ENCODE measurements at places on chromosomes 5 and 9.

GRCh38 chr5:176578391-176578808 lies 29.3 kb downstream of the CDHR2 start:
- no peak for DNase-seq

- no peak for DNase-seq
Observed at GRCh38 chr9:94778013-94778412, 51.5 kb downstream of the AOPEP start.

DNA sequence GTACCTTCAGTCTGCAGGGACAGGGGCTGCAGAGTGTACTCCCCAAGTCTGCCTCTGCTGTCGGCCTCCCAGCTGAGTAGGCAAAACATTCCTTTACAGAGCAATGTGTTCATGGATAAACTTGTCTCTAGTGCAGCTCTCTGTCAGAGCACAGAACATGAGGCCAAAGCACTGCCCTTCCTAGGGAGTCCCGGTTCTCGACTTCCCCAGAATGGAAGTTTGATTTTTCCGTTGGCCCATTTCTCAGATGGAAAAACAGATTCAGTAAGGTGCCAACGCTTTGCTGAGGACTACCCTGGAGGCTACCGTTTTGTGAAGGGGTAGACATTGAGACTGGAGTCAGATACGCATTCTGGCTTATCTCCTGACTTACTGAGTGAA lies 422 bp upstream of the TRIM32 start:
- no peak for DNase-seq

DNA sequence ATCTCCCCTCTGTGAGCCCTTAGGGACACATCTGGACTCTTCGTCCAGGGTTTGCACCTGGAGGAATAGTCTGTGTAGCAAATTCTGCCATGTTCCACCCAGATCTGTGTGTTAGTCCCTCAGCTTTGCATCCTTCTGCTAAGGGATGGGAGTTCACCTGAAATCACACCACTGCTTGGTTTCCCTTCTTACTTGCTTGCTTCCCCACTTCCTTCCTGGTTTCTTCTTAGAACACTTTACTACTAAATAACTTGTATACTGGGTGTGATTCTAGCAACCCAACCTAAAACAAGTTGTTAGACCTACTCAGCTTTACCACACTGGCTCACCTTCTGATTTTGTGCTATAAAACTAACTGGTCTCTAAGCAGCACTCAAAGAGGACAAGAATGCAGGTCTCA lies 202.6 kb upstream of the MAP3K1 start:
- no peak for DNase-seq

- DNase-seq: no peak
Observed at GRCh38 chr9:642014-642413, 199.5 kb upstream of the DMRT1 start.

- DNase-seq: no peak
Observed at GRCh38 chr9:20994486-20994885, 37.0 kb downstream of the HACD4 start.

DNA sequence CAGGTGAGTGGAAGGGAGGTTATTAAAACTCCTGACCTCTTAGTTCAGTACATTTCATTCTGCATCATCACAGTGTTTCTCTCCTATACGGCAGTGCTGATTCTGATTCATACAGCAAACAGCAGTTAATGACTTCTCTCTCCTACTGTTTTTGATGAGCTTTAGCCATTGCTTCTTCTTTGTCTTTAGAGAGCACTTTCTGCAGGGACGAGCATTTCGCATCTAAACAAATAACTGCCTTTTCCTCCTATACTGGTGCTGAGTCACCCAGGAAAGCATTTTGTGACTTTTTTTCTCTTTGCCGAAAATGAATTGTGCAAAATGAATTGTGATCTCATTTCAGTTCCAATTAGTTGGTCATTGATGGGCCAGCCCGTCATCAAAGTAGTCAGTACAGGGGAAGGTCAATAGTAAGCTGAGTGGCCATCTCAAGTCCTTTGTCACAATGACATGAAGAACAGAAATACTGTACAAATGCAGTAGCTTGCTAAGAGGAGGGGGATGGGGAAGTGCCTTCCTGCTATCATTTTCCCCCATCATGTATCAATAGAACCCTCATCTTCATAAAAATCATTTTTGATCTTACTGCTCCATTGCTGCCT lies 98.5 kb downstream of the INSYN2B start:
- DNase-seq: no peak

DNA sequence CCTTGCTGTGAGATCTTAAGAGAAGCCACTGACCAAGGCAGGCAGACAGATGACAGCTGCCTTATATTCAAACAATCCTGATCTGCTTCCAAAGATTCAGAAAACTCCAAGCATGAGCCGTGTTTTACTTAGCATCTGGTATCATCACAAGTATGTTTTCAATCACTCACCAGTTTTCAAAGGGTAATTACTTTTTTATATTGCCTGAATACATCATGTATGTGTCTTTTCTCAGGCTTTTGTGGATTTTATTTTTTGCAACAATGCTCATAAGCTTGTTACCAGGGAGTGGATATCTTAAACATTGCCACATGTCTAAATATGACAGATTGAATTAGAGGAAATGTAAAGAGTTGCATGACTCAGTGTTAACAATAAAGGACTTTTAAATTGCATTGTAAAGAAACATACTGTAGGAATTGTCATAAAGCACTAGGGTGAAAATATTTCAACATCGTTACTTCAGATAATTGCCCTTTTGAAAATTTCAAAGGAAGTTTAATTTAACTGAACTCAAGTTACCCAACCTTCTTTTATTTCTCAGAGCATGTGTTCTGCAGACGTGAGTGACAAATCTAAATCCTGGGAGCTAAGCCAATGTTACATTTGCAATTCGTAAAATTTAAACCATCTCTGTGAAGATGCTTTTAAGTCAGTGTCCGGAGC lies 326.1 kb downstream of the PLK2 start:
- no peak for DNase-seq

DNA sequence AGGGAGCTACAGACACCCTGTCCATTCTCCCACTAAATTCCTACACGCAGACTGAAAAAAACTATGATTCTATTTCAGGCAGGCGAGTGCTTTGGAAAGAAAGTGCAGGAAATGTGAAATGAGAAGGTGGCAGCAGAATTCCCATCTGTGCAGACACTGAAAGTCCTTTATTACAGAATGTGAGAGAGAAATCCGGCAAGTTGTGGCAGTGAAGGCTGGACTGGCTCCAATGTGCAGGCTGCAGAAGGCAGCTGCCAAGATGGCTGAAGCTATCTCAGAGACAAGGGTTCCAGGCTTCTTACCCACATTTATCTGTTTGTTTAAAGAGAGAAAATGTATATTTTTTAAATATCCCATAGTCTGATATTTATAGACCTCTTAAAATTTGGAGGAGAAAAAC lies 161.8 kb upstream of the VLDLR start:
- DNase-seq: no peak

GRCh38 chr9:93684161-93684765 lies 107.9 kb downstream of the PHF2 start:
- DNase-seq: no peak

DNA sequence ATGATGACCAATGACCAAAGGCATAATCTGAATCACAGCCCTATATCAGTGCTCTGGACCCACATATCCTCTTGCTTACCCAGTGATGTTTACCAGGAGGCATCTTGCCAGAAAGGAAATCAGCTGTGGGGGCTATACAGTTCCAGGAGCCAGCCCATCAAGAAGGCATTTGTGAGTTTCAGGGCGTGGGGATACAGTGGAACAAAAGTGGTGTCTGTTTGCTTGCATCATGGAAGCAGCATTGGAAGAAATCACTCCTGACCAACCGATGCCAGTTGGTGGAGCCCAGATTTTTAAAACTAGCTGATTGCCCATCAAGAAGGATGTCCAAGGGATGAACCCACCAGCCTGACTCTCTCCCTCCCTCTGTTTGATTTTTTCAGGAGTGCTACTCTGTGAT lies 106.5 kb upstream of the EGFLAM start:
- no peak for DNase-seq

GRCh38 chr5:1709171-1709803 lies 90.3 kb downstream of the MRPL36 start:
- no peak for DNase-seq

- no peak for DNase-seq
Observed at GRCh38 chr5:81292130-81292529, 9.3 kb upstream of the ZCCHC9 start.

GRCh38 chr5:132013711-132014110 lies 2.3 kb upstream of the ACSL6 start:
- no peak for DNase-seq

GRCh38 chr9:21119093-21119770 lies 22.4 kb downstream of the IFNW1 start:
- DNase-seq: no peak
